ENCODE measurements at places on chromosomes 12 and 14.

GRCh38 chr12:49503674-49504180 lies 35.1 kb upstream of the KCNH3 start:
- peak; percentile 32 for DNase-seq

DNA sequence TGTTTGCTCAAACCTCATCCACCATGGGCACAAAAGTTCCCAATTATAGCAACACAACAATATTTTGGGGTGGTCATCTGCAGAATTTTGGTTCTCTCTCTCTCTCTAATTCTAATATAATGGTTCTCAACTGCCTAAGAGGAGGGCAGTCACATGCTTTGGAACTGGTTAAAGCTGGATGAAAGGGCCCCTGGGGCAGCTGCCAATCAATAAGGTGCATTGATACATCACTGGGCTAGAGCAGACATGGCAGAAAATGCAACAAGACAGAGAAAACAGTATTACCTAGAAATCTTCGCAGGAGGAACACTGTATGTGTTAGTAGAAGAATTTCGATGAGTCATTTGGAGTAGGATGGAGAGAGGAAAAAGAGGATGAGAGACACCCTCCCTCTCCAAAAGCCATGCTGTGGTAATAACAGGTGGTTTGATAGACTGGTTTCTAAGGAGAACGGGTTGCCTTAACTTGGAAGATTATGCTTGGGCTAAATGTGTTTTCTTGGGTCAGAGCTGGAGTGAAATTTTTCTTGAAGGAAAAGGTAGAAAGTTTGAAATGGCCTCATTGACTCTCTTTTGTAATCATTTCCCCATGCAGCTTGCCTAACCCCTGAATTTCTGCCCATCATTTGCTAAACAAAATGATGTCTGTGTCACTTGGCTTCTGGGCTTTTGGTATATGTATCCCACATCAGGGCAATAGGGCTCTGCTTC lies 67.1 kb upstream of the HIF1A start:
- no peak for DNase-seq

DNA sequence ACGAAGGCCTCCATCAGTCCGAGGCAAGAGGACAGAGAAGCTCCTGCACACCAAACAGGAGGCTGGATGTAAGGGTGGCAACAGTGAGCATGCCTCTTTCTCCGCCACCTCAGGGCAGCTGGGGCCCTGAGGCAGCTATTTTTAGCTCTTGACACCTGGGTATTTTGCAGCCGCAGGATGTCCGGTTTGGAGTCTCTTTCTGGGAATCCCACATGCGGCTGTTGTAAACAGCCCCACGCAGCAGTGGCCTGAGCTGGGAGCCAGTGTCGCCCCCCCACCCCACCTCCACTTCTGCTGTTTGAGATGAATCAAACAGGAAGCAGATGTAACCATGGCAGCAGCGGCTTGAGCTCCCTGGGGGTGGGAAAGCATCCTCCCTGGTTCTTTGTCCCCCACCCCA lies 11.7 kb downstream of the HDAC7 start:
- DNase-seq = no peak

DNA sequence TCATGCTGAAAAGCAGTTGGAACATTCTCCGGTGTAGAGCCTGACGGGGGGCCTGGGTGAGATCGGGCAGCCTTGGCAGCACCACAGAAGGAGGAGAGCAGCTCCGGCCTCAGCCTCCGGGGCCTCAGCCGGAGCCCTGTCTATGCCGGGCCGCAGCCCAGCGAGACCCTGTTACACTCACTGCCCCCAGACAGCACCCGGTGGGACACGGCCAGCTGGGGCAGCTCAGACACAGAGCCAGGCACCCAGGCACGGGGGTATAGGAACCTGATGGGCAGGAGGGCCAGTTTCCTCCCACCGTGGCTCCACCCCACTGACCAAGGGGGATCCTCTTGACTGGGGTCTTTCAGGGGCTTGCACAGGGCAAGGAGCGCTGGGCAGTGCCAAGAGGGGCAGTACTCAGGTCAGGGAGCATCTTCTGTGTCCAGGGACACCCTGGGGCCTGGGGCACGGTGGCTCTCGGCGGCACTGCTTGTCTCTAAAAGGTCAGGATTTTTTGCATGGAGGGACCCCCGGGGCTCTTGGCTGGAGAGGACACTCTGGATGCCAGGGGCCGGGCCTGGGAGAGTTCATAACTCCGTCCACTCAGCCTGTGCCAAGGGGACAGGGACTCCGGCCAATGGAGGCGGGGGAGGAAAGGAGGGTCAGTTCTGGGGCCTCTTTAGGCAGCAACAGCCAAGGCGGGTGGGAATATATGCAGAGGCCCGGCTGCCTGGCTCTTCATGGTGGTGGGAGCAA lies 9.4 kb downstream of the INF2 start:
- no peak for DNase-seq

GRCh38 chr12:57126561-57126960 lies 1.7 kb upstream of the LRP1 start:
- no peak for DNase-seq

DNA sequence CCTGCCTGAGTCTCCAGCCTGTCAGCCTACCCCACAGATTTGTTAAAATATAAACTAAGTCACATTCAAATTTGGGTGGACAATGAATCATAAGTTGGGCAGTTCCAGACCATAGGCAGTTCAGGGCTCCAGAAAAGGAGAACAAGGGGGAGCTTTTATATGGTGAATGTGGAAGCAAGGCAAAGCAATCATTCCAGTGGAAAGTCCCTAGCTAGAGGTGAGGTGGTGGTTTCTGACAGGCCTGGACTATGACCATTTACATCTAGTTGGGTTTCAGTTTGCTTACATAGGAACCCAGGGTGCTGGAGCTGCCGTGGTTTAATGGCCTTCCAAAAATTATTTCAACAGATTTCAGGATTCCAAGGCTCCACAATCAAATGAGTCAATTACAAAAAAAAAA lies 207.3 kb downstream of the AEBP2 start:
- no peak for DNase-seq

DNA sequence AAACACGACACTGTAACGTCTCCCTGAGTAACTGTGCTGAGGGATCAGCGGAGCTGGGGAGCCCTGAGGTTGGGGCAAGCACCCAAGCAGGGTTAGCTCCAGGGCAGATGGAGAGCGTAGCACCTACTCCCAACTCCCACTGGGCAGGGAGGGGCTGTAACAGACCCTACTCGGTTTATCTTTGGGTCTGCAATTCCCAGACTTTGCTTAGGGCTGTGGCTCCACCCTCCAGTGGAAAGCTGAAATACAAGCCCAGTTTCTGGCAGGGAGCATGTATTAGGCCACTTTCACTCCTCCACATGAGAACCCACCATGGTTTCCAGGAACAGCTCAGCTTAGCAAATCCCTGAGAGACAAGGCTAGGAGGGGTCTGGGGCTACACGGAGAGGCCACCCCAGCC lies 17.3 kb upstream of the TC2N start:
- no peak for DNase-seq

DNA sequence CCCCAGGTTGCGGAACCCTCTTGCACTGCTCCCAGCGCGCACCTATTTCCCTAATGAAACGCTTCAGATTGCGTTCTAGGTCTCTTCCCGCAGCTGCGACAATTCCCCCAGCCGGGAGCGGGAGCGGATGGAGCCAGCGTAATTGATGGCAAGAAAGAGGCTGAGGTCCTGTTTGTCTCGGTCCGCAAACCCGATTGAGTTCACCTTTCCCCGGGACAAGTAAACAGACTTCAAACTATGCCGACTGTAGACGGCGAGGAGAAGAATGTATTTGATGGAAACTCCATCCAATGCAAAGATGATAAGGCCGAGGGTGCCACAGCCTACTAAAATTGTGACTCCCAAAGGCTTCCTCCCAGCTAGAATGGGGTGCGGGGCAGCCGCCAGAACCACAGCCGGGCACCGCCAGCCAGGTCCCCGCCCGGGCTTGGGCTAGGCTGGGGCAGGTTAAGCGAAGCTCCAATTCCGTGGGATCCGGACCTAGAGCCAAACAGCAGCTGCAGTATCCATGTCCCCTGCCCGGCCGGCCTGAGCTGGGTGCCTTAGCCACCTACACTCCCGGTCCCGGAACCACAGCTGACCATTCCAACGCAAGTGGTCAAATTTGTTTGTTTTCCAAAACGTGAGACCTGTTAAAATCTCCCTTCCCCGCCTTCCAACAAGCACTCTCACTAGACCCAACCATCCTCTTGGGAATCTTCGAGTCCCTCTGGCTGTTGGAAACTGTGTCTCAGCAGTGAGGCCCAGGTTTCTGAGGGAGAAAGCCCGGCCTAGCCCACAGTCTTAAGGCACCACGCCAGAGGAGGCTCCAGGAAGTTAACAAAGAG lies 5.5 kb downstream of the NKX2-1 start:
- DNase-seq = peak; percentile 24

- DNase-seq = no peak
Observed at GRCh38 chr12:31362759-31363415, 36.9 kb upstream of the SINHCAF start.

DNA sequence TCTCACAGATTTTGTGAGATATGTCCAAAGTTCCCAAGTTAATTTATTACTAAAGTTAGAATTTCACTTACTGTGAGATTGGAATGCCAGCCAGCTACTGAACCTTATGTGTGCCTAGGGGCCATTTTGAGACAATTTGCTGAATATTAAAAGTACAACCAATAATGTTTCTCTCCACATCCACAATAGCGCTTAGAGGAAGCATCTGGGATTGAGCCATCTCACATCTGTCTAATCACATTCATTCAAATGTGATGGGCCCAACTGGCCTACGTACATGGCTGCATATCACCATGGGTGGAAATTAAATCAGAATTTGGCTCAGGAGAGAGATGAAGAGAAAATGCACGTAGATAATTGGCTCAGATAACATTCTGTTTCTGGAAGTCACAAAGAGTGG lies 1294.0 kb downstream of the AACS start:
- no peak for DNase-seq

GRCh38 chr14:55025948-55026347 lies 951 bp downstream of the WDHD1 start:
- DNase-seq = no peak

- DNase-seq = no peak
Observed at GRCh38 chr12:54228471-54228870, 39.7 kb upstream of the SMUG1 start.

- DNase-seq = no peak
Observed at GRCh38 chr14:84442521-84442920, 1087.4 kb upstream of the FLRT2 start.

DNA sequence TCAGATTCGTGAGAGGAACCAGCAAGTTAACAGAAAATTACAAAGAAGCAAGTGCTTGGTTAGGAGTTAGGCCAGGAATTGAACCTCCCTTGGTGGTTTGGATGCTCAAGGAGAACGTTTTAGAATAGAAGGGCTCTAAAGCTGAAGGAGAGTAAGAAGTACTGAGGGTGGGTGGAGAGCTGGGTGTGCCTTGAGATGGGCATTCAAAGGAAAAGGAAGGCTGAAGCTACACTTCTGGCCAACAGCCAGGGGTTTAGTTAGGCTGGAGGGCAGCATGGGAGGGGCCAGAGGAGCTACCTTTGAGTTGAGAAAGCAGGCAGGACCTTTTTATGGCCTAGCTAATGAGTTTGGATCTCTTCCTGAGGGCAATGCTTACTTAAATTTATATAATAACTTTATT lies 421.2 kb downstream of the CCDC91 start:
- no peak for DNase-seq

DNA sequence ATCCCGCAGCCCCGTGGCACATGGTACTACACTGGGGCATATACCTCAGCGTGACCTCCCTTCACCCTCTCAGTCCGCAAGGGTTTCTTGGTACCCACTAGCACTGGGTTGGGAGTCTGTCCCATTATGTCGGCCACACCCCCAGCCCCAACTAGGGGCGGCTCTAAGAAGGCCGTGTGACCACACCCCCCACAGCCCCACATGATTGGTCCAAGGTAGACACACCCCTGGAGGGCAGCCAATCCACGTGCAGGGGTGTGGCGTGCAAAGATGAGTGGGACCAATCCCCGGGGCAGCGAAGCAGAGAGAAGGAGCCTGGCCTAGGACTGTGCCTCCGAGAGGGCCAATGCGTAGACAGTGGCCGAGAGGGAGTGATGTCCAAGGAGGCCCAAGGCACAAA lies 34.6 kb upstream of the BEGAIN start:
- no peak for DNase-seq

DNA sequence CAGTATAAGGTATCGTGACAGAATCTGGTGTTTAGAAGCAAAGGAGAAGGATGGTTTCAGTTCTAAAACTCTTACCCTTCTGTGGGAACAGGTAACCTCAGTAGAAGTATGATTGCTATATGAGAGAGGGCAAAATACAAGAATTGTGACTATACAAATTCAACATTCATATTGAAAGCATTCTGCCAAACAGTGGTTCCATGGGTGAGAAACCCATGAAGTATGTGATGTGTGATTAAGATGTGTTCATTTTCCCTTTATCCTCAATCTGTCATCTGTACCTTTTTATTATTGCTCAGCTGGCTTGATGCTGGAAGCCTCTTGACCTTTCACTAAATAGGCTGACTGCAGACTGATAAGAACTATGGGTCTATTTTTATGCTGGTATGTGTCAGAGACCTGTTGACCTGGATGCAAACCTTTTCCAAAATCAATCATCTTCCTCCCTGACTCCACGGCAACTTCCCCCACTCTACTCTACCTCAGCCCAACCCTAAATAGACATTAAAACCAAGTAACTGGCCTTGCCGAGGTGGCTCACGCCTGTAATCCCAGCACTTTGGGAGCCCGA lies 109.6 kb downstream of the STXBP6 start:
- no peak for DNase-seq

DNA sequence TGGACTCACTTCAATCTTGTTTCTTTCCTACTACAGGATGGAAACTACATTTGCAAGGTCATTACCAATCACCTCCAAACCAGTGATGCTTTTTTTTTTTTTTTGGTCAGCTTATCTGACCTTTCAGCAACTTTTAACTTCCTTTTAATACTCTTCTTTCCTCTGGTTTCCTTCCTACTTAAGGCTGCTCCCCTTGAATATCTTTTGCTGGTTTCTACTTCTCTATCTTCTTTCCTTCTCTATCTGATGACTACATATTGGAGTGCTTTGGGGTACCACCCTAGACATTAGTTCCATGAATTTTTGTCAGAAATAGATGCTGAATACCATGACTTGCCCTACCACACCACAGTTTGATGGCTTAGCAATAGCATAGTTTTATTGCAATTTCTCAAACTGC lies 197.7 kb upstream of the DDHD1 start:
- no peak for DNase-seq

- no peak for DNase-seq
Observed at GRCh38 chr12:124165695-124166094, 129.2 kb upstream of the RFLNA start.

DNA sequence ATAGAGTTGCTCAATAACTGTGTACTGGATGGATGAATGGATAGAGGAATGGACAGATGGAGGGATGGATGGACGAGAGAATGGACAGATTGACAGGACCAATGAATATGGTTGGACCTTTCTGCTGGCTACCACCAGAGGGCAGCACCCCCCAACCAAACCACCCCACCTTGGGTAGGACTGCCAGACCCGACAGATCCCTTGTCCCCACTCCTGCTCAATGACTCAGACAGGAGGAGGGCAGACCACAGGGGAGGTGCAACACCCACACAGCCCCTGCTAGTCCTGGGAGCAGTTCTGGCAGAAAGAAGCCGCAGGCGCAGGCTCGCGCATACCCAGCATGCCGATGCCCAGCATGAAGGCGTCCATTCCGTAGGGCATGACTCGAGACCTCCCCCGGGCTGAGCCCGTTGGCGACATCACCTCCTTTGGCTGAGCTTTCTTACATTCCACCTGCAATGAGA lies 12.4 kb downstream of the MSI1 start:
- peak; percentile 98 for DNase-seq

GRCh38 chr12:55970775-55971174 lies 3.1 kb upstream of the RAB5B start:
- no peak for DNase-seq

- no peak for DNase-seq
Observed at GRCh38 chr12:117076410-117077372, 22.5 kb downstream of the TESC start.

- no peak for DNase-seq
Observed at GRCh38 chr14:22384167-22384549, 204.9 kb downstream of the DAD1 start.

GRCh38 chr14:89425931-89426330 lies 8.9 kb upstream of the FOXN3 start:
- DNase-seq = no peak
